ENCODE measurements at places on chromosomes 2 and 18.
A peak's percentile ranks its signal among the peaks of the same experiment; 100 is the strongest.

DNA sequence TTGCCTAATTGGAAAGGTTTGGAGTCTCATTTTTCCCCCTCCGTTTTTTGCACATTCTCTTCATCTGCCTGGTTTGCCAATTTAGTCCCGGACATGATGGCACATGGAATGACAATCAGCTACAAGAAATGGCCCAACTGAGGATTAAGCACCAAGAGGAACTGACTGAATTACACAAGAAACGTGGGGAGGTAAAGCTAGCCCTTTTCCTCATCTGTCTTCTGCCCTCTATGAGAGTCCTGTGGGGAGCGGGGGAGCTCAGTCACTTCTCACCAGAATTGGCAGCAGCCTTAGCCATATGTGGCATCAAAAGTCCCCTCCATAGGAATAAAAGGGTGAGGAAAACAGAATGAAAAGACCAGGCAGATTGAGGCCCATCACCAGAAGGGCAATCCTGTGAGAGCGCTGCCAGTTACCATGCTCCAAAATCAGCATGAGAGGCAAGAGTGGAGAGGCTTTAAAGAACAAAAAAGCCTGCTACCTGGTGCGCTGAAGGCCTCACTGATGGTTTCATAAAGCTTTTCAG, 11.6 kb downstream of the ATG16L1 start:
- no peak for DNase-seq

DNA sequence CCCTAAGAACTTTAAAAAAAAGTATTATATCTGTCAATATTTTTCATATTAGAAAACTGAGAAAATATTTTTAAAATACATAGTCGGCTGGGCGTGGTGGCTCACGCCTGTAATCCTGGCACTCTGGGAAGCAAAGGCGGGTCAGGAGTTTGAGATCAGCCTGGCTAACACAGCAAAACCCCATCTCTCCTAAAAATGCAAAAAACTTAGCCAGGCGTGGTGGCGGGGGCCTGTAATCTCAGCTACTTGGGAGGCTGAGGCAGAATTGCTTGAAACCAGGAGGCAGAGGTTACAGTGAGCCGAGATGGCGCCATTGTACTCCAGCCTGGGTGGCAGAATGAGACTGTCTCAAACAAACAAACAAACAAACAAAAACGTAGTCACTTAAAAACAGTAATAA, 5.1 kb upstream of the KCMF1 start:
- DNase-seq = no peak

- no peak for DNase-seq
Measured at GRCh38 chr18:38843291-38843690, 1277.7 kb upstream of the CELF4 start.

GRCh38 chr2:15832030-15832709, 108.2 kb upstream of the MYCN start:
- DNase-seq = no peak

DNA sequence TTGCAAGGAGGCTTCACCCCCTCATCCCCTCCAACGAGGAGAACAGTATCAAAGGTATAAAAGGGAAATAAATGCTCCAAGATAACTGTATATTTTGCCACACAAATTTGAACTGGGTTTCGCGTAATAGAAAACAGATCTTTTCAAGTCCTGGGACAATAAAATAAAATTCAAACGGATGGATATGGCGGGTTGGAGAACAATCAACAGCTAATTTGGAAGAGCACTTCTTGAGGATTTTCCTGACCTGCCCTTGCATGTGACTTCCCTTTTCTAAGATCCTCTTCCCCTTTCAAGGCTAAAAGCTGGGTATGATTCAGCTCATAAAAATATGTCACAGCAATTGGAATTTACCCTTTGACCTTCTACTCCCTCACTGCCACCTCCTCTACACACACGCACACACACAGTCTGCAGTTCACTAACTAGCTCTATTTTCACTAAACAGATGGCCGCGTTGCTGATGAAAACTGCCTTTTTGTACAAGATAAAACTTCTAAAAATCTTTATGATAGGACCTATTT, 386.9 kb downstream of the FIGN start:
- DNase-seq = peak; percentile 17

GRCh38 chr2:211495339-211495738, 938.9 kb downstream of the CPS1 start:
- DNase-seq = no peak

DNA sequence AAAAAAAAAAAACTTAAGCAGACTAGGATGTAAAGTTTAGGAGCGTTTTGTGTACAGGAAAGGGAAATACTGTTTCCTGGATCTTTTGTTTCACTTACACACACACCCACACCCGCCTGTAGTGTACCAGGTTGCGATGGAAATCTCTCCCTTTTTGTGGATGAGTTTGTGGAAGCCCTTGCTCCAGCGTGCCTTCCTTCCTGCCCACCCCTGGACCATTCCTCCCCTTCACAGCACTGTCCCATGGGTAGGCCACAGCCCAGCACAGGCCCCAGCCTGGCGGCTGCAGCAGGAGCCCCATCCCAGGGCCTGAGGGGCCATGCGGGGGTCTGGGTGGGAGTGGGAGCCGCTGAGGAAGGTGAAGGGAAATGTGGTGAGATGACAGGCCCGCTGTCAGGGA, 15.1 kb downstream of the MALL start:
- no peak for DNase-seq

- DNase-seq = no peak
Measured at GRCh38 chr18:50706651-50707050, 113.2 kb downstream of the MRO start.

Data from smooth muscle cell of the brain vasculature (primary cell).